ENCODE measurements at places on chromosomes 4 and X. TPM values are rescaled to one million over a fixed set of nuclear protein-coding genes. Genes with fewer than 3 reads are reported as not detected.

The RADX gene
- 2.4 TPM for polyA plus RNA-seq

The CLDN34 gene
- not detected for polyA plus RNA-seq

The OTC gene
- polyA plus RNA-seq, result not detected

The GLA gene
- 17.0 TPM for polyA plus RNA-seq

The MAGEA8 gene
- polyA plus RNA-seq, result not detected

GRCh38 chrX:72346302-72346949 lies 40.7 kb upstream of the CITED1 start:
- no peak overlapping the region for H3K27ac ChIP-seq
- no peaks in the 10 kb centered on the region for H3K27me3 ChIP-seq
- no peaks in the 10 kb centered on the region for H3K36me3 ChIP-seq
- no peaks in the 10 kb centered on the region for H3K4me1 ChIP-seq
- H3K4me3 ChIP-seq, result no peak overlapping the region
- no peak for DNase-seq

DNA sequence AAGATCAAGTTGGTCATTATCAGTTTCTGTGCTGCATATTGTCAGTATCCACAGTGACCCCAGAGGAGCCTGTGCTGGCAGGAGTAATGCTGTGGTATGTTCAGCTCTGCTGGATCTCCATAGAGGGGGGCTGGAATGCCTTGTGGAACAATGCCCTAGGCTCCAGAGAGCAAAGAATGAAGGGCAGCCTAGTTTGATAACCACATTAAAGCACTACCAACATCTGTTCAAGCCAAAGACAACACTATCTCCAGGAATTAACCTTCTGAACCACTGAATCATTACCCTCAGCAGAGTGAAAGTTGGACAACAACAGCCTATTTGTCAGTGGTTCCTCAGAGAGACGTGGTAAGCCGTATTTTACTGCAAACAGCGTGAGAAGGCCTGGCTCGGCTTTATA lies 192.3 kb upstream of the CXorf66 start:
- no peaks in the 10 kb centered on the region for H3K4me1 ChIP-seq
- no peaks in the 10 kb centered on the region for H3K36me3 ChIP-seq
- no peak overlapping the region for H3K27ac ChIP-seq
- no peak for DNase-seq

DNA sequence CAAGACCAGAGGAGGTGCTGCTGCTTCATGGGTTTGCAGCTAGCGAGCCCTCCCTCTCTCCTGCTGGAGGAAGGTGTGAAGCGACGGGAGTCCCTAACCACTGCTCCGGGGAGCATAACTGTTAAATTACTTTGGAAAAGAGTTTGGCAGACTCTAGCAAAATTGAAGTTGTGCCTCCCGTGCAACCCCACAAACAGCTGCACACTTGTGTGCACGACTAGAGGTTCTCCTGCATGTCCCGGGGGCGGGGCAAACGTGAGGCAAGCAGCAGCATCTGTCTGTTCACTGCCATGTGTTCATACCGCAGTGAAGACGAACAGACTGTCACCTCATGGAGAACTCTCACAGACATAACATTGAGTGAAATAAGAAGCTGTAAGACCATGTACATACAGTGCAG lies 34.5 kb downstream of the TNIP2 start:
- H3K4me3 ChIP-seq, result no peak overlapping the region
- no peak for DNase-seq
- H3K4me1 ChIP-seq, result peaks cover 7% of the 10 kb centered on the region
- no peaks in the 10 kb centered on the region for H3K27me3 ChIP-seq
- peaks cover 14% of the 10 kb centered on the region for H3K36me3 ChIP-seq

DNA sequence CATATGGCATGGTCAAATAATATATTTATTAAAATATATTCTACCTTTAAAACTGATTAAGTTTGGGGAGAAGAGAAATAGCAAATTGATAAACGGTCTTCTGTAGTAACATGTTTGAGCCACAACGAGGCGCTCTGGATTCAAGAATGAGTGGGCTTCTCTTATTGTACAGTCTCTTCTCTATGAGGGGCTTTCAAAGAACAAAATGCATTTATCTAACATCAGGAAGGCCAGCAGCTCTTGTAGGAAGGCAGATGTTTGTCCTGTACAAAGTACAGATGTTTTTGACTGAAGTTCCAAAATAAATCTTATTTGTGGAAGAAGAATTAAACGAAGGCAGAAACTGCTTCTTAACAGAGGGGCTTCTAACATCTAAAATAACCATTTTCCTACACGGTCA lies 153.6 kb downstream of the RASL11B start:
- peaks cover 12% of the 10 kb centered on the region for H3K4me1 ChIP-seq
- no peak overlapping the region for H3K4me3 ChIP-seq
- no peak for DNase-seq
- no peak overlapping the region for H3K27ac ChIP-seq
- no peaks in the 10 kb centered on the region for H3K36me3 ChIP-seq
- no peaks in the 10 kb centered on the region for H3K27me3 ChIP-seq

DNA sequence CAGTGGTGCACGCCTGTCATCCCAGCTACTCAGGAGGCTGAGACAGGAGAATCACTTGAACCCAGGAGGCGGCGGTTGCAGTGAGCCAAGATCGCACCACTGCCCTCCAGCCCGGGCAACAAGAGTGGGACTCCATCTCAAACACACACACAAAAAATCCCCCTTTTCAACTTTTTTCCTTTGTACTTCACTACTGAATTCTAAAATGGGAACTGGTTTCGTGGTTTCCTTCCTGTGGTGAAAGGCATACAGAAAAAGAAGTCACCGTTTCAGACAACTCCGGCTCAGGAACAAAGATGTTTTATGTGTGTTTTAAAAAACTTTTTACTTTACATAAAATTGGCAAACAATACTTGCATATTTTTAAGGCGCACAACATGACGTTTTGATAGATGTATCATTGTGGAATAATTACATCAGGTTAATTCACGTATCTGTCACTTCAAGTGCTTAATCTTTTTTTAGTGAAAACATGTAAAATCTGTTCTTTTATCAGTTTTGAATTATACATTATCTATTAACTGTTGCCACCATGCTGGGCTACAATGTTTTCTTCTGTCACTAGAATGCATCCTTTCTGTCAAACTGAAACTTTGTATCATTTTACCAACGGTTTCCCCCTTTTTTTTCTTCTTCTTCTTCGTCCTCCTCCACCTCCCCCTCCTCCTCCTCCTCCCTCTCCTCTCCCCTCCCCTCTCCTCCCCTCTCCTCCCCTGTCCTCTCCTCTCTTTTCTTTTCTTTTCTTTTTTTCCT lies 186.0 kb downstream of the CRLF2 start:
- H3K27me3 ChIP-seq, result no peaks in the 10 kb centered on the region
- no peak overlapping the region for H3K27ac ChIP-seq
- H3K36me3 ChIP-seq, result no peaks in the 10 kb centered on the region
- peaks cover 6% of the 10 kb centered on the region for H3K4me1 ChIP-seq
- DNase-seq, result peak; percentile 43

GRCh38 chr4:130703211-130703935 lies 1607.4 kb downstream of the C4orf33 start:
- H3K27me3 ChIP-seq, result no peaks in the 10 kb centered on the region
- DNase-seq, result no peak
- H3K4me3 ChIP-seq, result no peak overlapping the region
- H3K4me1 ChIP-seq, result no peaks in the 10 kb centered on the region
- H3K27ac ChIP-seq, result no peak overlapping the region

- DNase-seq, result peak; percentile 11
- H3K4me3 ChIP-seq, result no peak within 1 kb of the TSS
- H3K36me3 ChIP-seq, result no peaks in the 10 kb centered on the region
- no peaks in the 10 kb centered on the region for H3K27me3 ChIP-seq
Measured at GRCh38 chr4:38782452-38783108, at the start of gene TLR10. TLR10 (minus strand) TSS chr4:38782990; CDS start chr4:38775590, 7,400 bp downstream.

- no peaks in the 10 kb centered on the region for H3K36me3 ChIP-seq
- no peaks in the 10 kb centered on the region for H3K4me1 ChIP-seq
- no peak overlapping the region for H3K4me3 ChIP-seq
- no peak for DNase-seq
- H3K27me3 ChIP-seq, result no peaks in the 10 kb centered on the region
- no peak overlapping the region for H3K27ac ChIP-seq
Measured at GRCh38 chrX:147522981-147523380, 388.7 kb upstream of the FMR1 start.

- no peak overlapping the region for H3K27ac ChIP-seq
- H3K4me3 ChIP-seq, result no peak overlapping the region
- H3K36me3 ChIP-seq, result no peaks in the 10 kb centered on the region
Measured at GRCh38 chrX:103477496-103477895, 41.8 kb downstream of the RAB40A start.

DNA sequence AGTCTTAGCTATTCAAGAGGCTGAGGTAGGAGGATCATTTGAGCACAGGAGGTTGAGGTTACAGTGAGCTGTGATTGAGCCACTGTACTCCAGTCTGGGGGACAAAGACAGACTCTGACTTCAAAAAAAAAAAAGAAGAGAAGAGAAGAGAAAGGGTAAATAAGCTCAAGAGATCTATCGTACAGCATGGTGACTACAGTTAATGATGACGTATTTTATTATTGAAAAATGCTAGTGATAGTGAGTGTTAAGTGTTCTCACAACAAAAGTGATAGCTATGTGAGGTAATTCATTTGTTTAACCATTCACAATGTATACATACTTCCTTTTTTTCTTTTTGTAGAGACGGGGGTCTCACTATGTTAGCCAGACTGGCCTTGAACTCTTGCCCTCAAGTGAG lies 121.5 kb upstream of the RPL34 start:
- no peak for DNase-seq
- H3K27ac ChIP-seq, result no peak overlapping the region
- no peaks in the 10 kb centered on the region for H3K4me1 ChIP-seq
- no peak overlapping the region for H3K4me3 ChIP-seq

GRCh38 chr4:105709081-105709450 lies 482 bp downstream of the GSTCD start:
- no peaks in the 10 kb centered on the region for H3K36me3 ChIP-seq
- peaks cover 32% of the 10 kb centered on the region for H3K4me1 ChIP-seq
- H3K4me3 ChIP-seq, result peak overlapping the region; percentile 96
- H3K27ac ChIP-seq, result peak overlapping the region; percentile 84
- H3K27me3 ChIP-seq, result no peaks in the 10 kb centered on the region
- DNase-seq, result peak; percentile 3

DNA sequence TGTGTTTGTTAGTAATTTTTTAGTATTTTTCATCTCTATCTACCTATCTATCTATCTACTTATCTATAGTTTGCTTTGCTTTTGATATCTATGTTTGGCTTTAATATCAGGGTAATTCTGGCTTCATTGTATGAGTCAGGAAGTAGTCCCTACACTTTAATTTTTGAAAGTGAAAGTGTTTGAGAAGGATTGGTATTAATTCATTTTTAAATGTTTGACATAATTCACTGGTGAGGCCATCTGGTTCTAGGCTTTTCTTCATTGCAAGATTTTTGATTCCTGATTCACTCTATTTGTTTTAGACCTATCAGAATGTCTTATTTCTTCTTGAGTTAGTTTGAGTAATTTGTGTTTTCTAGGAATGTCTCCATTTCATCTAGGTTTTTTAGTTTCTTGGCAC lies 20.2 kb upstream of the TCP11X2 start:
- no peaks in the 10 kb centered on the region for H3K27me3 ChIP-seq
- no peaks in the 10 kb centered on the region for H3K4me1 ChIP-seq
- H3K36me3 ChIP-seq, result no peaks in the 10 kb centered on the region

GRCh38 chrX:146224442-146224841 lies 406.8 kb downstream of the SLITRK2 start:
- H3K27me3 ChIP-seq, result no peaks in the 10 kb centered on the region
- H3K4me3 ChIP-seq, result no peak overlapping the region
- no peak overlapping the region for H3K27ac ChIP-seq
- H3K36me3 ChIP-seq, result no peaks in the 10 kb centered on the region
- no peaks in the 10 kb centered on the region for H3K4me1 ChIP-seq

DNA sequence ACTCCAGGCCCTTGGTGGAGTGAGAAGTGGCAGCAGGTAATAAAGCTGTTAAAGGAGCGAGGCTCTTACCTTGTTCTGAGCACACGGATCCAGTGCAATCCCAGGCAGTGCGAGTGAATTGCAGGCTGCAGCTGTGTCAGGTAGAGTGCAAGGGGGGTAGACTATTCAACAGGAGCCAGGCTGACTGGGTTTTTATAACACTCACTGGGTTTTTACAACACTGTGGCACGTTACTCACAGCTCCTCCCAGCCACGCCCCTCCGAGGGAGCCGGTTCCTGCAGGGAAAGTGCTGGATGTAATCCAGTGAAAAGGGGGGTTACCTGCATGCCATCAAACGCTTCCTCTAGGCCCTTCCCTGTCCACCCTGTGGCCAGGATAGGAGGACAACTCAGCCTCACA lies 358 bp downstream of the FGFBP1 start:
- H3K27ac ChIP-seq, result no peak overlapping the region
- H3K36me3 ChIP-seq, result no peaks in the 10 kb centered on the region
- no peaks in the 10 kb centered on the region for H3K27me3 ChIP-seq
- DNase-seq, result no peak

GRCh38 chrX:63739885-63740284 lies 45.1 kb downstream of the ARHGEF9 start:
- H3K27me3 ChIP-seq, result no peaks in the 10 kb centered on the region
- no peak for DNase-seq
- no peaks in the 10 kb centered on the region for H3K36me3 ChIP-seq
- no peak overlapping the region for H3K27ac ChIP-seq

GRCh38 chr4:2733001-2733843 lies 22.9 kb downstream of the TNIP2 start:
- no peaks in the 10 kb centered on the region for H3K4me1 ChIP-seq
- H3K27me3 ChIP-seq, result no peaks in the 10 kb centered on the region
- no peak overlapping the region for H3K4me3 ChIP-seq
- DNase-seq, result no peak
- H3K36me3 ChIP-seq, result peaks cover 10% of the 10 kb centered on the region

DNA sequence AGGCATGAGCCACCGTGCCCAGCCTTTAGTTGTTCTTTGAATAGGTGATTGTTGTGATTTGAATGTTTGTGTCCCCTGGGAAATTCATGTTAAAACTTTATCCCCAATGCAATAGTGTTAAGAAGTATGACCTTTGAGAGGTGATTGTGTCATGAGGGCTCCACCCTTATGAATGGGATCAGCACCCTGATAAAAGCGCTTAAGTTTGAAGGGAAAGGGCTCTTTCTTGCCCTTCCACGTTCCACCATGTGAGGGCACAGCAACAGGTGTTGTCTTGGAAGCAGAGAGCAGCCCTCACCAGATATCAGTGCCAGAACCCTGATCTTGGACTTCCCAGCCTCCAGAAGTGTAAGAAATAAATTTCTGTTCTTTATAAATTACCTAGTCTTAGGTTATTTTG lies 33.7 kb upstream of the RP2 start:
- no peak overlapping the region for H3K4me3 ChIP-seq
- no peaks in the 10 kb centered on the region for H3K36me3 ChIP-seq
- no peaks in the 10 kb centered on the region for H3K27me3 ChIP-seq
- DNase-seq, result no peak

DNA sequence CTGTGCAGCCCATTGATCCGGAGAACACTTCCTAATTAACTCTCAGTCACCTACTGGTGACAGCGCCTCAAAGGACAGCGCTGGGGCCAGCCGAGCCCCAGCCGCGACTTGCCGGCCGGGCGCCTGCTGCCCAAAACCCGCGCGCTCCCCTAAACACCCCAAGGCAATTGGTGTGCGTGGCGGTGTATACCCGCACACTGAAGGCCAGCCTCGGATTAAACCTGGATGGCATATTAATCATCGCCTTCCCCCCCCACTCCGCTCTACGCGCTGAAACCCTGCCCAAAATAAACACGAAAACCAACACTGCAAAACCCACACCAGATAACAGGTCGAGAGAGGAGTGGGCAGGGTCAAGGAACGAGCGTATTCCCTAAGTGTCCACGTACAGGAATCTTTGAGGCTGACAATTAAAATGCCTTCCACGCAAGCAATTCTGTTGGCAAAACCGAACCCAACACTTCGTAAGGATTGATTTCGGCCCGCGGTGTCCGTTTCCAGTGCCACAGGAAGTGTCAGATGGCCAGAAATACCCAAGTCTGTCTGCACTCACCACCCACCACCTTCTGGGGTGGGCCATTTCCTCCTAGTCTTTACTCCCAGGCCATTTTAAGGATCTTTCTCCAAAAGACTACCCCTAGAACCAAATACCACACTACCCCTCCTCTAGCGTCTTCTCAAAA lies 2.7 kb downstream of the BCOR start:
- H3K36me3 ChIP-seq, result no peaks in the 10 kb centered on the region
- DNase-seq, result no peak
- H3K27me3 ChIP-seq, result no peaks in the 10 kb centered on the region
- H3K27ac ChIP-seq, result peak overlapping the region; percentile 65
- peaks cover 29% of the 10 kb centered on the region for H3K4me1 ChIP-seq
